HS-27A (cell line): ENCODE measurements at places on chromosomes 12 and 14.

DNA sequence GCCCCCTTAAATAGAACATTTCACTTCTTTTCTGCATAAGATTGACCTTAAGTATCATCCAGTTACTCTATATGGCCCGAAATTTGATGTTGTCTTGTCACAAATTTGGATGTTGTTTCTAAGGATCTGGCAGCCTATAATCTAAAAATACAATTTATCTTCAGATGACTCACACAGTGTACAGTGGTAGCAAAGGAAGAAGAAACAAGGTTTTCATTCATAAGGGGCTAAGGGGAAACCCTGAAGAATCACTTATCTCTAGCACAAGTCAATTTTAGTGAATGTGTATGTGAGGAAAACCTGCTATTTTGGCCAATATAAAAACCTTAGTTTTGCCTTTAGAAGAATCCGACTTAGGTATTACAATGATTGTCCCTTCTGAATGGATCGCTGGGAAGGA, 606.3 kb upstream of the LRFN5 start:
- no peak for DNase-seq

DNA sequence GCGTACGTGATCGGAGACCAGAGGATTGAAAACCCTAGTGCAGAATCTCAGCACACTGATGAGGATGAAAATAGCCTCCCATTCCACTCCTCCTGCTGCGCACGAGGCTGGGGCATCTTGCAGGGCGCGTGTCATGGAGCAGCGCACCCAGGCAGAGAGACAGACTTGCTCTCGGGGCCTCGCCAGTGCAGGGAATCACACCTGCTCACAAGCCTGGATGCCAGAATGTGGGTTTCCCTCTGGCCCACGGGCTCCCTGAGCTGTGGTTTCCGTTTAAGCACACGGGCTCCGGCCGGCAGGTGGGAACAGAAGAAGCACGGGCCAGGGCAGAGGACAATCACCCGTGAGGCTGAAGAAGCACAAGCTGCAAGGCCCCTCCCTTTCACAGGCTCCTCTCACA, 2.0 kb downstream of the FGF6 start:
- no peak for DNase-seq

DNA sequence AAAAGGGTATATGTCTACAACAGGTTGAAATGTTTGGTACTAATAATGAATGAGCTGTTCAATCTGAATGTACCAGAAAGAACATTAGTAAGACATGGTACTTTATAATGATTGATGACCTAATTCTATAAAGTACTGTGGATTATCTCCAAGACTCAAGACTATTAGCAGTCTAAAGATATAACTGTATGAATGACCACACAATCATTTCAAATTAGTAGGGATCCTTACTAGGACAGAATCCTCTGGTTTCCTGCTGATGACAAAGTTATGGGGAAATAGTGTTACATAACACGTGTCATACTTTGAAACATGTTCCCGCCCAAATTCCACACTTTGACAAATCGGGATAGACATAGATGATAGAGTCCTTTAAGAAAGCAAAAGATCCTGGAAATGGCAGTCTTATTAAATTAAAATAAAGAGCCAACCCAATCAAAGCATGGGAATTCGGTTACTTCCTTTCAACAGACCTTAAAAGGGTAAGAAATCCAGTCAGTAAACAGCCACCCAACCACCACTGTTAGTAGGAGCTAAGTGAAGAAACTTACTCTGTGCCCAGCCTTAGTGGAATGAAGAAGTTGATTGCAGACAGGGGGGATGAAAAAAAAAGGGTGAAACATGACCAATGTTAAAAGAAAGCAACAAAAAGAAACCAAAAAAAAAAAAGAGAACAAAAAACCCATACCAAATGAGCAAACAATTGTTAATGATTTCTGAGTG, 2.8 kb downstream of the VPS29 start:
- no peak for DNase-seq

- no peak for DNase-seq
Observed at GRCh38 chr12:28318273-28318672, 128.0 kb downstream of the CCDC91 start.

DNA sequence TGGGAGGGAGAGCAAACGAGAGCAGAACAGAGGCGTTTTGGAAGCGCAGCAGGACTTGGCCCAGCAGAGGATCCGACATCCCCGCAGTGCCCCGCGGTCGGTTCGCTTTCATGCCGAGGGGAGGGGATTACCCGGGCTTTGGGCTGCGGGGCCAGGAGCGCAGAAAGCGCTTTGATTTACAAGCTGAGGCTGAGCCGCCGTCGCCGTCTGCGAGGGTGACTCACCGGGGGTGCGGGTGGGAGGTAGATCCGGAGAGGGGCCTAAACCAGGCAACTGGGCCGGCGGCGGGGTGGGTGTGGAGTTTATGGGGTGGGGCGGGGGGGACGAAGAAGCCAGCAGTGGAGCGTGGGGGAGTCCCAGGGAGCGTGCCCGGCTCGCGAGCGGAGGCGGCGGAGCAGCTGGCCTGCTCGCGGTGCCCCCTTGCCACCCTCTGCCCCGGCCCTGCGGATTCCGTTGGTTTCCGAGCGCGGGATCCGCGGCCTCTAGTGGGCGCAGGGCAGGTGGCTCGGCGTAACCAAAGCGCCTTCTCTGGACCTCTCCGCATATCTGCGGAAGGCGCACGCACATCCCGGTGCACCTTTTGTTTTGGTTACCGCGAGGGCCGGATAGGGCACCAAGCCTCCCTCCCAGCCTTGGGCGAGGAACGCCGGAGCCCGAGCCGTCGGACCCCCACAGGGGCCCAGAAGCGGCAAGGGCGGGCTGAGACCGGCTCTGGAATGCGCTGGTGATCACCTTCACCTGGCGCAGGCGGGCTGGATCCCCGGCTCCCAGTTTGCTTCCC, 2.6 kb downstream of the SIX4 start:
- no peak for DNase-seq

DNA sequence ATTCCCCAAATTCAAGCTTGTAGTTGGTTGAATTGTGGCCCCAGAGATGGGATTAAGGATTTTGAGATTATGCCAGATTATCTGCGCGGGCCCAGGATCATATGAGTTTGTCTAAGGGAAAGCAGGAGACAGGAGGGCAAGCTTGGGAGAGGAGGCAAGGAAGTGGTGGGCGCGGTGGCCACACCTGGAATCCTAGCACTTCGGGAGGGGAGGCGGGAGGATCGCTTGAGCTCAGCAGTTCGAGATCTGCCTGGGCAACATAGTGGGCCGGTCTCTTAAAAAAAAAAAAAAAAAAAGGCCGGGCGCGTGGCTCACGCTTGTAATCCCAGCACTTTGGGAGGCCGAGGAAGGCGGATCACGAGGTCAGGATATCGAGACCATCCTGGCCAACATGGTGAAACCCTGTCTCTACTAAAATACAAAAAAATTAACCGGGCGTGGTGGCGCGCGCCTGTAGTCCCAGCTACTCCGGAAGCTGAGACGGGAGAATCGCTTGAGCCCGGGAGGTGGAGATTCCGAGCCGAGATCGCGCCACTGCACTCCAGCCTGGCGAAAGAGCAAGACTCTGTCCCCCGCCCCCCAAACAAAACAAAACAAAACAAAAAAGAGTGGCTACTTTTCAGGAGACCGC, 881 bp upstream of the PUS1 start:
- DNase-seq = no peak

DNA sequence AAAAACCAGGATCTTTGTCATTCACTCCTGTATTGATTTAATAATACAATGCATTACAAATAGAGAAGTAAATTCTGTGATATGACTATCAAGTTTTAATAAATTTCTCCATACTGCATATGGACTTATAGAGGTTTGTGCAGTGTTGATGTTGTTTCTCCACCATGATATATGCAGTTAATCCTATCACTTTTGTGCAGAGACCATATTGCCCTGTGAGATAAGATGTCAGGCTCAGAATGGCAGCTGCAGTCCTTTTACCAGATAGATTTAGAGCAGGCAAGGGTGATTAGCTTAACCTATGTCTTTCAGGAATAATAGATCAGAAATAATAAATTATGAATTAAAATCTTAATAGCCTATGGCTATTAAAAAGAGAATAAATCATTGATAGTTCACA, 38.6 kb upstream of the KCNJ8 start:
- no peak for DNase-seq

- no peak for DNase-seq
Observed at GRCh38 chr12:46677749-46678148, 148.0 kb downstream of the SLC38A4 start.

GRCh38 chr14:69464829-69465228, 19.7 kb upstream of the PLEKHD1 start:
- peak; percentile 88 for DNase-seq

GRCh38 chr12:388541-389141, 479 bp downstream of the KDM5A start:
- DNase-seq = peak; percentile 33

- DNase-seq = no peak
Observed at GRCh38 chr12:47982311-47982710, 18.9 kb downstream of the TMEM106C start.

DNA sequence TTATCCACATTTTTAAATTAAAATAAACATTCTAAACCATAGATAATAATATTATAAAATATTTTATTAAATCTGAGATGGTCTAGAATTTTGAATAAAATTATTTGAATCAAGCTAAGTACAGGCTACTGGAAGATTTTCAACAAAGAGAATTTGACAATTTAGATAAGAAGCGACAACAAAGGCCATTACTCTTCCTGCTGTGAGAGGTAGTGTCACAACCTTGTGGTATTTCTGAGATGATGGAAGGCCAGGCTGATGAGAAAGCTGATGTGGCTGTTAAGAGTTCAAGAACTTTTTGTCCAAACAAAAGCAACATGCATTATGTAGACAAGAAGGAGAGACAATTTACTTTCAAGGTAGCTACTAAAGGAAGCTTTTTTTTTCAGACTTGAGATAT, 43.7 kb upstream of the CNTN1 start:
- DNase-seq = no peak

DNA sequence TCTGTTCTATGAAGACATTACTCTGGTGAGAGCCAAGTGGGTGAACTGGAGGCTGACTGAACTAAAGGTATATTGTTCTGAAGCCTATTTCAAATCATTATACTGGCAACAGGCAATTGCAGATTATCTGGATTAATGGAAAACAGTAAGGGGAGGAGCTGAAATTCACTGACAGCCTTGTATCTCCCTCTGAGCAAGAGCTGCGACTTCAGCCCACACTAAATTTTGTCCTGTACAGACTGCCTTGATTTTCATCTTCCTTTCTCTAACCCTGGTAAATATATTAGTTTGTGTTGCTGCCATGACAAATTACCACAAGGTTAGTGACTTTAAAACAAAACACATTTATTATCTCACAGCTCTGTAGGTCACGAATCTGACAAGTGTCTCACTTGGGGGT, 231.1 kb downstream of the SLC2A13 start:
- no peak for DNase-seq

DNA sequence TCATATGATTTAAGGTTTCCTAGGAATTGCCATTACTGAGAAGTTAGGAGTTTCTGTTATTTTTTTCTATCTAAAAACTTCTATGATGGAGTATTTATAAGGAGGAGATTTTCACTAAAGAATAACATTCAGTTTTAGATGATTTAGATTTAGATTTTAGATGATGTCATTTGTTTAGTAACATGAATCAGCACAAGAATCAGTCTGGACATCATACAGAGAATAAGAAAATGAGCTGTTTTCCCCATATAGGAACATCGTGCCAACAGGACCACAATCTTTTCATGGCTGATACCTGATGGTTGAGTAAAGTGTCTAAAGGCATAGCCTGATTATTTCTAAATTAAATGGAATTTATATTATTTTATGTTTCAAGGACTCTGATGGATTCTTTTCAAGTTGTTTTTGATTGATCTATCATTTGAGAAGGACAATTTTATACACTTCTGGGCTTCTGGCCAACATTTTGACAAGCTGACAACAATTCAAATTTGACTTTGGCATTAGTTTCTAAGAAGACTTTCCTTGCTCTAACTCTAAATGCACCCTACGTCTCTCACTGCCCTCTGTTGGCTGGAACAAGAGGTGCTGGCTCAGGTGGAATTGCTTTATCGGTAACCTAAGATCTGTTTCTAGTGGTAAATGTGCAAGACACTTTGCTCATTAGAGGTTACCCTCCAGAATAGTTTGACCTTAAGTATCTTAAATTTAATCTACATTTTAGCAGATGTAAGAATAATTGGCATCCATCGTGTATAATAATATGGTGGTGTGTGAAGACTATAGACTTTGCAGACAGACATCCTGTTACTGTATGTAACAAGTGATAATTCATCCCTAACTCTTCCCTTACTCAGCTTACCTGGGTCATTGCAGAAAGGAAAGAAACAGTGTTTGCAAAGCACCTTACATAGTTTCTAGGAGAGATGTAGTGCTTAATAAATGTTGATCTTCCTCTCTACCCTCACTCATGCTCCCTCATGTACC, 42.8 kb upstream of the CPSF6 start:
- no peak for DNase-seq

DNA sequence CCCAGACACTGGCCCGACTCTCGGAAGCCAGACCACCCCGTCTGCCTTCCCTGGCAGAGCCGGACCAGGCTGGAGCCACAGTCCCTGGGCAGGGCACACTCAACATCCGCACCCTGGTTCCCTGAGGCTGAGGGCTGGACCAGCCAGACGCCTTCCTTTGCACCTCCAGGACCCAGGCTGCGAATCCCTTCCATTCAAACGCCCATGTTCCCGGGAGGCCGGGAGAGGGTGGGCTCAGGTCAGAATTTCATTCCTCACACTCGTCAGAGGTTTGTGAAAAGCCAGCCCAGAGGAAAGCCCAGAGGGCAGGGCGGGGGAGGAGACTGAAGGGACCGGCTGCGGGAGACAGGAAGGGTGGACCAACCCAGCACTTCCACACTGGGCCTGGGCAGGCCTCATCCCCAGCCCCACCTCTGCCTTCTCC, 58.7 kb downstream of the LRRC74A start:
- DNase-seq = no peak

DNA sequence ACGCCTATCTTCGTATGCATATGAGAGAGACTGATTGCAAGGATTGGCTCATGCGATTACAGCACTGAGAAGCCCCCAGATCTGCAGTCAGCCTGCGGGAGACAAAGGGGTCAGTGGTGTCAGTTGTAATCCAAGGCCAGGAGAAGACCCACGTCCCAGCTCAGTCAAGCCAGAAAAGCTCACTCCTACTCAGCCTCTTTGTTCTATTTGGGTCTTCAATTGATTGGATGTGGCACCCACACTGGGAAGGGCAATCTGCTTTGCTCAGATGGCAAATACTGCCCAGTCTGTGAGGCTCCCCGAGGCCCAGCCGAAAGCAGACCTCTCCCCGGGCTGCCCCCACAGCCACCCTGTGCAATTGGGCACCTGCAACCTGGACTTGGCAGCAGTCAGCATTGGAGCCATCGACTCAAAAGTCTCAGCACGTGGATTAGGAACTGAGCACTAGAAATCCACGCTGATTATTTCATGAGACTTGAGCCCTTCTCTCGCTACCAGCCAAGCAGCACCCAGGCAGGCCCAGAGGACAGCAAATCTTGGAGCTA, 39.6 kb upstream of the TMEM179 start:
- no peak for DNase-seq

- no peak for DNase-seq
Observed at GRCh38 chr14:75757644-75758402, 96.8 kb downstream of the TTLL5 start.
